ENCODE measurements at places on chromosomes 5 and 9.
A peak's percentile ranks its signal among the peaks of the same experiment; 100 is the strongest.

- no peak for DNase-seq
Measured at GRCh38 chr5:153429761-153430380, 60.6 kb upstream of the GRIA1 start.

DNA sequence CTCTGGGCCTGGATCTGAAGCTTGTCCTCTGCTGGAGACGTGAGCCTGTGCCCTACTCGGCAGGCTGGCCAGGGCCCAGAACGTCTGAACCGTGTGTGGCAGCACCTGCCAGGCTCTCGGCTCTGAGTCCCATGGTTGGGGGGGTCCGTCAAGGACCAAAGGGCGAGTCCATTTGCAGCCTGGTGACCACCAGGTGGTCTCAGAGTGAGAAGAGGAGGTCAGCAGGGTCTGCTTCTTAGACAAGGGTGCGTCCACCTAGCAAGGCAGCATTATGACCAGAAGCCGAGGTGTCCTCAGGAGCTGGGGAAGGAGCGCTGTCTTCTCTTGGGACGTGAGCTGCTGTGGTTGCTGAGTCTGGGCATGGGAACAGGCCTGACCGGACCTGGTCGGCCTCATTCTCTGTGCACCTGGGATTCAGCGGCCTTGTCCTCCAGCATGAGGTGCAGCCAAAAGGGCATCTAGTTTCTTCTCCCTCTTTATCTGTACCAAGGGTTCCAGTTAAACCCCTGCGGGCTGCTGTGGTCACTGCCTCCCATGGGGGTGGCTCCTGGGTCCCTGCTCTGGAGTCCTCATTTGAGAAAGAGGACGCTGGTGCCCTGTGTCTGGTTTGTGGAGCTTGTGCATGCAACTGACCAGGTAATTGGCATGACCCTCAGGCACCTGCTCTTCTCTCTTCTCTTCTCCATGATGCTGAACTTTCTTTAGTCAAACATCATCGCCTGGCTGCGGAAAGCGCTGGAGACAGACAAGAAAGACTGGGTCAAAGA, 14.4 kb downstream of the EXOC3 start:
- DNase-seq, result no peak

DNA sequence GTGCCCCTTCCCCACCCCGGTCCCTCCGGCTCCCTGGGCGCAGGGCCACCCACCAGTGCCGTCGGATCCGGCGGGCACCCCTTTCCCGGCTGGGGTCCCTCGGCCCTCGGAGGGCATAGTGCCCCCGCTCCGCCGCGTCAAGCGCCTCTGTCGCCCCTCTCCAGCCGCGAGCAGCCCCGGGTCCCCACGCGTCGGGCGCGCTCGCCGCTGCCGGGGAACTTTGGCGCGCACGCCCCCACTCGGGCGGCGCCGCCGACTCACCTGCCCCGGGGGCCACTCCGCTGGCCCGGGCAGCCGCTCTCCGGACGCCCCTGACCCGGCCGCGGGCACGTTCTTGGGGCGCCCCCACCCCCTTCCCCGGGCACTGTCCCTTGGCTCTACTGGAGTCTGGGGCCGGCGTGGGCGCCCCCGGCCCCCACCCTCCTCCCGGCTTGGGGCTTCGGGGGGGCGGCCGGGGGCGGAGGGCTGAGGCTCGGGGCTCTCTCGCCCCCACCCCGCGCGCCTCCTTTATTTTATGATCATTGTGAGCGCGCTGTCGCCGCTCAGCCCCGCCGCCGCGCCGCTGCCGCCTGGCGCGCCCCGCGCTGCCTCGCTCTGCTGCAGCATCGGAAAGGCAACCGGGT, 1.1 kb upstream of the FAM78A start:
- DNase-seq, result no peak

DNA sequence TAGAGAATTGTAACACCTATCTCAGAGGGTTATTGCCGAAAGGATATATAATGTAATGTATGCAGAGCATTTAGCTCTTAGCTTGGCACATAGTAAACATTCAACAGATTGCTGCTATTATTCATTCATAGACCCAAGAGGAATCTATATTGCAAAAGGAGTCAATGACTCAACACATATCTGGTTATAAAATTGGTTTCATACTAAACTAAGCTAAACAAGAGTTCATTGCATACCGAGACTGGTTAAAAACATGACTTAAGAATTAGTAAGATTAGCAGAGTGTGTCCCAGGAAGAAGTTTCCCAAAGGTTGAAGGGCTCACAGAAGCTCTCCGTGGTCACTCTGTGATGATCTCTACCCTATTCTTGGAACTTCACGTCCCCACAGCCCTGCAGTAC, 339.6 kb upstream of the CCNH start:
- no peak for DNase-seq

- no peak for DNase-seq
Measured at GRCh38 chr5:109692852-109693251, 3.1 kb downstream of the MAN2A1 start.

DNA sequence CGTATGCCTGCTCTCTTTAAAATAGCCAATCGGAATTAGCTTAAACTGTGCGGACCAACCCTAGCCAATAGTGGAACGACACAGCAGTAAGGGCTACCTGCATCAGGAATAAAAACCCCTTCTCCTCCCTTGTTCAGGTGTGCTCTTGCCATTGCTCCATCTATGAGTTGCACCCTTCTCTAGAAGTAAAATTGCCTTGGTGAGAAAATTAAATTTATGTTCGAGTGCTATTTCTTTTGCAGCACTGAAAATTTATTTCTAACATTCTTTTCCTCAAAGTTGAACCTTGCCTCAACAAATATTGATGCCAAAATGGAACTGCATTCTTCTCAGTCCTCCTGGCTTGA, 102.5 kb upstream of the SHB start:
- DNase-seq, result no peak

DNA sequence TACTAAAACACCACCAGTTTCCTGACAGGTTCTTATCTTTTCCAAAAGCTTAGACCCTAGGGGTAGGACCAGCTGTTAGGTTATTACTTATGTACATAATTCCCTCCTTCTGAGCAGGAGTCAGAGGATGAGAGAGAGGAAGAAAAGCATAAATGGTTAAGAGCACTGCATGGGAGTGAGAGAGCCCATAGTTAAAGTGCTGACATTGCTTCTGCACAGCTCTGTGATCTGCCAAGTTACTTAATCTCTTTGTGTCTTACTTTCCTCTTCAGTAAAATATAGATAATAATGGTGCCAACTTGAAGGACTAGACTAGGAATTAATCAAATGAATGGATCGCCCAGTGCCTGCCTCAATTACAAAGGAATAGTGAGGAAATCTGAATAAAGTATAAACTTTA, 66.4 kb downstream of the NRG2 start:
- no peak for DNase-seq

- DNase-seq, result no peak
Measured at GRCh38 chr5:26622947-26623346, 415.4 kb downstream of the CDH9 start.

- no peak for DNase-seq
Measured at GRCh38 chr5:108639366-108639765, 108.3 kb upstream of the FER start.

GRCh38 chr5:74517700-74518099, 122.8 kb downstream of the ENC1 start:
- peak; percentile 66 for DNase-seq

DNA sequence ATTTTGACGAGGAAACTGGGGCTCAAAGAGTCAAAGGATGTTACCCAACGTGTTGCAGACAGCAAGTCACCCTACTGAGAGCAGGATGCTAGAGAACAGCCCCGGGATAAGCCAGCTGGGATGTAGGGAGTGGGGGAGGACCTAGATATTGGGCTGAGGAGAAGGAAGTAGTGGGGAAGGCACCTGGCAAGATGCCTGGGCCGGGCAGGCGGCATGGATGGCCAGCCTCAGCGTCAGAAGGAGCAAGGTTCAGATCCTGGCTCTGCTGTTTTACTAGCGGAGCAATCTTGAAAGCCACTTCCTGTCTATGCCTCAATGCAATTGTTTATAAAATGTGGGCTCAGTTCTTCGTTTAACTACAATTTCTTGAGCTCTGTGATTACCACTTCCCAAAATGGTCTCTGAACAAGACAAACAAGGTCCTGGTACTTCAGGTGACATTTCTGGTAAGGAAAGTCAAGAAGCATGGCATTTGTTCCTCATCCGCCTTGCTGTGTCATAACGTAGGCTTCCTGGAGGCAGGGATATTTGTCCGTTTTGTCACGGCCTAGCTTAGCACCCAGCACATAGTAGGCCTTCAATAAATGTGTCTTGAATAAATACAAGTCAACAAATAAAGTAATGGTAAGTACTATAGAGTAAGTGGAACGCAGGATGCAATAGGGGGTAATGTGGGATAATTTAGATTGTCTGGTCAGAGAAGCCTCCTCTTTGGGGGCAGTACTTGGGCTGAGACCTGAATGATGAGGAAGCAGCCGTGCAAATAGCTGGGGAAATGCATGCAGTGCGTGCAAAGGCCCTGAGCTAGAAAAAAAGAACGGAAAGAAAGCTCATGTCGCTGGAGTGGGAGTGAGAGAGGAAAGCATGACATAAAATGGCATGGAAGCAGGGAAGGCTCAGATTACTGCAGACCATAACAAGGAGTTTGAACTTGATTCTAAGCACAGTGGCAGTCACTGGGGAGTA, 70.5 kb downstream of the SMIM23 start:
- no peak for DNase-seq

- DNase-seq, result no peak
Measured at GRCh38 chr9:79447308-79447605, 124.5 kb upstream of the TLE4 start.

DNA sequence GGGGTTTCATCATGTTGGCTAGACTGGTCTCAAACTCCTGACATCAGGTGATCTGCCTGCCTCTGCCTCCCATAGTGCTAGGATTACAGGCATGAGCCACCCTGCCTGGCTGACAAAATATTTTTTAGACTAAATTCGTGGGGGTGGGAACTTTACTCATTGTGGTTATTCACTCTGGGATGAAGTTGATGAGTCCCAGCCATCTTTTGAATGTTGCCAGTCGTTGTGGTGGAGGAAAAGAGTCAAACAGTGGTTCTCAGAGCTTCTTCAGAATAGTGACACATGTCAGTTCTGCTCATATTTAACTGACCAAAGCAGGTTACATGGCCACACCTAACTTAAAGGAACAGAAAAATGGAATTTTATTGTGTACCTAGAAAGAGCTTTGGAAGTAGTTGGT, 6.9 kb downstream of the SREK1 start:
- no peak for DNase-seq

GRCh38 chr9:127123064-127123890, 842 bp upstream of the ANGPTL2 start:
- DNase-seq, result no peak

Data from HFFc6 (cell line).